ENCODE measurements at places on chromosomes 12 and 14.

- no peak overlapping the region for H3K27ac ChIP-seq
- no peak overlapping the region for H3K4me3 ChIP-seq
- no peaks in the 10 kb centered on the region for H3K4me1 ChIP-seq
- H3K36me3 ChIP-seq = no peaks in the 10 kb centered on the region
- H3K27me3 ChIP-seq = no peaks in the 10 kb centered on the region
These were observed 20.7 kb downstream of the HAL start for GRCh38 chr12:95975491-95975890.

- DNase-seq = no peak
- H3K4me3 ChIP-seq = no peak overlapping the region
- no peaks in the 10 kb centered on the region for H3K27me3 ChIP-seq
- no peaks in the 10 kb centered on the region for H3K4me1 ChIP-seq
- no peaks in the 10 kb centered on the region for H3K36me3 ChIP-seq
- no peak overlapping the region for H3K27ac ChIP-seq
These were observed 434.0 kb upstream of the SYT1 start for GRCh38 chr12:78430551-78430950.

DNA sequence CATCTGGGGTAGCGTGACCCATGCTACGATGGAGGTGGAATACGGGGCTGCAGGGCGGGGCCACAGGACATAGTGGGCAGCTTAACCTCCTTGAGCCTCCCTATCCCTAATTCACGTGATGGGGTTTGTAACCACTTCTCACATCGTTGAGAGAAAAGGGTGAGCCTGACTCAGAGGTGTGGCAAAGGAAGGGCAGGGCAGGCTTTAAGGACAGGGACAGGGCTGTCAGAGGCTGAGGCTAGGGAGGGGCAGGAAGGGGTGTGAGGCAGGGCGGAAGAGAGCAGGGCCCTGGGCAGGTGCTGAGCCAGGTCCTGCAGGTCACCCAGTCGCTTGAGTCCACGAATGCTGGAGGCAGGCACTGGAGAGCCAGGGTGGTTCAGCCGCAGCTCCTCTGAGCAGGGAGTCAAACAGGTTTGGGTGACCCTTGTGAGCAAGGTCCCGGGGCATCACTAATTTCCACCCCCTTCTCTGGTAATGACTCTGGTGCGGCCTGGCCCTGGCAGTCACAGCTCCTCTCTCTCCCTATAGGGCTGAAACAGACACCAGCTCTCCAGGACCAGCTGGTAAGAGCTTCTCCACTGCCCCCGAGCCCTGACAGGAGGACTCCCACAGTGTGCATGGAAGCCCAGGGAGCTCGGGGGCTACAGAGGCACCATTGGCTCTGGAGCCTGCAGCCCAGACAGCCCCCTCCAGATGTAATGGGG, 7.5 kb upstream of the AQP2 start:
- no peak overlapping the region for H3K4me3 ChIP-seq
- no peaks in the 10 kb centered on the region for H3K36me3 ChIP-seq
- no peaks in the 10 kb centered on the region for H3K4me1 ChIP-seq
- H3K27ac ChIP-seq = no peak overlapping the region
- no peaks in the 10 kb centered on the region for H3K27me3 ChIP-seq

DNA sequence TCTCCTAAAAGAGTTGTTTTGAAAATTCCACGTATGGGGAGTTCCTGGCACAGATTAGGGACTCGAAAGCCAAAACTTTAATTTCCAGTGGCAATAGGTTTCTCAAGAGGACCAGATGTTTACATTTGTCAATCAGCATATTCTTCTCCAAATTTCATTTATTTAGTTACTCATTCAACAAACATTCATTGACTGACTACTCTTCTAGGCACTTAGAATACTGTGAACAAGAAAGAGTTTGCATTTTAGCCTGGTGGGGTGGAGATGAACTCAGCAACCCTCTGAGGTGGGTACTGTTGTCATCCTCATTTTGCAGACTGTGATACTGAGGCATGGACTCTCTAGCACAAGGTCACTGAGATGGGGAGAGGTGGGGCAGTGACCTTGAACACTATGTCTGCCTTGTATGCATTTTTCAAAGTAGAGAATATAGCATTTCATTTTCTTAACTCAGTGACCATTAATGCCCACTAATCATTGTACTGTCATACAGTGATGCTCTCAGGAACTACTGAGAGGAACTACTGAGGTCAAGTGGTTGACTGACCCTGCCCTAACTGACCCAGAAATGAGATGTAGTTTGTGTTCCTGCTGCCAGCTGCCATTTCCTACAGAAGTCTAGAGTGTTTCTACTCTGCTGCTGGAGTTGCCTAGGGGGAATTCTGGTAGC, 2.2 kb downstream of the L3HYPDH start:
- no peak for DNase-seq
- no peaks in the 10 kb centered on the region for H3K27me3 ChIP-seq
- no peaks in the 10 kb centered on the region for H3K36me3 ChIP-seq
- H3K4me3 ChIP-seq = peak overlapping the region; percentile 81
